ENCODE measurements at places on chromosomes 3 and 15.

- DNase-seq = no peak
Measured at GRCh38 chr3:142889212-142890014, 530 bp upstream of the PCOLCE2 start.

- DNase-seq = no peak
Measured at GRCh38 chr3:176293276-176293675, 904.0 kb downstream of the TBL1XR1 start.

DNA sequence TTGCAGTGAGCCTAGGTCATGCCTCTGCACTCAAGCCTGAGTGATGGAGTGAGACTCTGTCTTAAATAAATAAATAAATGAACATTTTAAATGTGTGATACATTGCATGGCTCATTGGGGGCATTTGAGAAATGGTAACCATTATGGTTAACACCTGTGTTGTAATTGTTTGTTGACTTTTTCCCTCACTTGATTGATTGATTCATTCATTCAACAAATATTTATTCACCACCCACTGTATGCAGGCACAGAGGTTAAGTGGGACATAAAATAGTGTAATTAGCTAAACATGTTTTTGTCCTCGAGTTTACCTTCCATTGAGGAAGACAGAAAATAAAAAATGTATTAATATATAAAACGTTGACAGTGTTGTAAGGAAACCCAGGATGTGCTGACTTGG is 127.1 kb upstream of the ANKRD28 start:
- DNase-seq = peak; percentile 12

DNA sequence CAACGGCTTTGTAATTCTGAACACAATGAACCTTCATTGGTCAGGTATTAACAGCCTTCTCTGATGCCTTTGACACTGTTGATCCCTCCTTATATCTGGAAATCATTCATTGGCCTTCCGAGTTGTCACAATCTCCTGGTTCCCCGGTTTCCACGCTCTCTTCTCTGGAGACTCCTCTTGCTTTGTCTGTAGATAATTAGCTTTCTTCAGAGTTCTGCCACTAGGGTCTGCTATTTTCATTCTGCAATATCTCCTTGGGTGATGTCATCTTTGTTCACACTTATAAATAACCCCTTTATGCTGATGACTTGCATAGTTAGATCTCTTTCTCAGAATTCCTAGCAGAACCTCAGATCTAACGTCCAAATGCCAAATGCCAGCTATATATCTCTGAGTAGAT is 583.8 kb upstream of the ZNF717 start:
- no peak for DNase-seq

GRCh38 chr3:165919284-165919683 is 82.1 kb upstream of the BCHE start:
- no peak for DNase-seq

- no peak for DNase-seq
Measured at GRCh38 chr15:81358248-81358647, 15.8 kb downstream of the TMC3 start.

GRCh38 chr3:48514431-48515227 is 10.7 kb upstream of the SHISA5 start:
- no peak for DNase-seq

DNA sequence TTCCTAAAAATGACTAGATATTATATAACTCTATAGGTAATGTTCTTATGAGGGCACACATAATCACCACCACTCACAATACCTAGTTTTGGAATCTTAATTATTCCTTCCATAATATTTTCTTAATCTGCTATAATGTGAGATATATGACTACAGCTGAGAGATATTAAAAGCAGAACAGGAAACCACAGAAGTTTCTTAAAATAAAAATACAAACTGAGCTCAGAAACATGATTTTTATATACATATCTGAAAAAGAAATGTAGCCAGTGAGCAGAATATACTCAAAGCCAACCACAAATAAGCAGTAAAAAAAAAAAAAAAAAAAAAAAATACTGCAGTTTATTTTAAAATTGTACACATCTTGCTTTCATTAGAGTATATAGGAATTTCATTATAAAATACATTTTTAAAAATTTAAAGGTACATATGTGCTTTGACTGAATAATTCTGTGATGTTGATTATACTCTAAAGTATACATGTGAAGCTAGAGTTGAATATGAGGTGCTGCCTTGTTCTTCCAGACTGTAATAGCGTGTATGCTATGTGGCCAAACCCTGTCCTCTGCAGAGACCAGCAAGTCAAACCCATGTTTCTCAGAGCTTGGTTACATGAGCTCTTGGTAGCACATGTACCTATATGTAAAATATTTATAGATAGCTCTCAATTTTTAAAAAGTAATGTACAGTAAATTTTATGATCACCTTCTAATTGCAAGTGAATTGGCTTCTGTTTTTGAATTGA is 175.0 kb downstream of the UBE2E2 start:
- DNase-seq = no peak

DNA sequence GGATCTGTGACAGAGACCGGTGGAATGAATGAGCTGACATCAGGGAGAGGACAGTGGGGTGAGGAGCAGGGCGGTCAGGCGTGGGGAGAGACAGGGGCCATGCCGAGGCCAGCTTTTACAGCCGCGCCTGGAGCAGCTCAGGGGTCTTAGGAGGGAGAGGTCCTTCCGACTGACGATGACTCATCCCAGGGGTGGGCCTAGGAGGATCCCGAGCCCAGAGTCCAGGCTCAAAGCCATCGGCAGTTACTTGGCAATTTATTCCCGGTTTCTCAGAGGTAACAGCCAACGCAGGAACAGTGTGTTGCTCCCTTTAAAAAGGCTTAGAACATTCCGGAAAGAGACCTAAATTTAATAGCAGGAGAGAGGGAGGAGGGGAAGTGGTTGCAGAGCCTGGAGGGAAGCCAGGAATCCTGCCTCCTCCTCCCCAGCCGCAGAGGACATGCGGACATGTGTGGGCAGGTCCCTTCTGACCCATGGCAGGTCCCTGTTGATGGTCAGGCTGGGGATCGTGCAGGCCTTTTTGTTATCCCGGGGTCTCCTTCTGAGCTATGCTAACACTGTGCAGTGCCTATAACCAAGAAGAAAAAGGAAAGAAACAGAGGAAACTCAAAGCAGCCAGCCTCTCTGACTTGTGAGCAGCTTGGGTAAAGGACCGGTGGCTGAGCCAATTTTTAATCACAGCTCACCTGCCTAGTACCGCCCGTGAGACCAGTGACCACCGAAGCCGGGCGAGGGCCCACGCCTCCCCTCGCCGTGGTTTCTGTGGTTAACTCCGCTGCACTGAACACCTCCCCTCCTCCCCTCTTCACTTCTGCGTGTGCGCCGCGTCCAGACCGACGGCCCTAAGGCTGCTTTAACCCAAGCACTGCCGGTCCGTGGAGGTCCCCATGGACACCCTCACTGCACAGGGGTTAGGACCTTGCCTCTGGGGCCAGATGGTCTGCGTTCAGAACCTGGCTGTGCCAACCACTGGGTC is 392.4 kb upstream of the PROK2 start:
- no peak for DNase-seq

- no peak for DNase-seq
Measured at GRCh38 chr15:64285871-64286270, 70.1 kb downstream of the CSNK1G1 start.

- DNase-seq = no peak
Measured at GRCh38 chr3:18252578-18252977, 172.6 kb downstream of the SATB1 start.

DNA sequence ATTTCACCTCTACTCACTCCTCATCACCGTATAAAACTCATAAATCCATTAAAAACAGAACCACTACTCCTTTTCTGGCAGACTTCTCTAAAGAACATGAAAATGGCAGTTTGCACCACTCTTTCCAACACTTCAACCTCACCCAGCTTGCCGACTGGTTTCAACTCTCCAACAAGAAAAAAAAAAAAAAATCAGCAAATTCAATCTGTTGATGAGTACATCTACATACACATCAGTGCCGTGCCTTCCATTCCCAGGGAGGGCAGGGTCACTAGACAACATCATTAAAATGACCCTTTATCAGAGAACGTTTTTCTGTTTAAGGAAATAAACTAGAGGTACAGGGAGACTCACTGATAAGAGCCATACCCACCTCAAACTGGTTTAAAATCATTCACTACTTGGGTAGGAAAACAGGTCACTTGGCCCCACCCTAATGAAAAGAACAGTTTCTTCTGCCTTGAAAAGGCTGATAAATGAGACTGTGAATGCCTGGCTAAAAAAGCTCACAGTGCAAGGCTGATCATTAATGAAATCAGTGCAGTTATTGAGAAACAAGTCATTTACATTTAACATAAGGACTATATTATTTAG is 6.0 kb downstream of the ANXA2 start:
- DNase-seq = no peak

DNA sequence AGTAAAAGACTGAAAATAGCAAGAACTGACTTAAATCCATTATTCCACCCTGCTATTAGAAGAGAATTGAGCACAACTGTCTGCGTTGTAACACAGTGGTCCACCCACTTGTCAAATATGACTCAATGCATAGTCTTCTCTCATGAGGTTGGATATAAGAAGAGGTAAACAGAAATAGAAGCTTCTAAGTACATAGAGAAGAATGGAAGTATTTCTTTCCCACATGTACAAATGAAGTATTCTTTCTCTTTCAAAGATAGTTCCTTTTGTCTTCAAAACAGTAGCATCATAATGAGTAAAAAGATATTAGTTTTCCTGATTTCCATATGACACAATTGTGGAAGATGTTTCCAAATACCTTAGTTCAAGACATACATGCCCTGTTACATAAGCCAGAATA is 348.6 kb upstream of the CCDC54 start:
- no peak for DNase-seq

DNA sequence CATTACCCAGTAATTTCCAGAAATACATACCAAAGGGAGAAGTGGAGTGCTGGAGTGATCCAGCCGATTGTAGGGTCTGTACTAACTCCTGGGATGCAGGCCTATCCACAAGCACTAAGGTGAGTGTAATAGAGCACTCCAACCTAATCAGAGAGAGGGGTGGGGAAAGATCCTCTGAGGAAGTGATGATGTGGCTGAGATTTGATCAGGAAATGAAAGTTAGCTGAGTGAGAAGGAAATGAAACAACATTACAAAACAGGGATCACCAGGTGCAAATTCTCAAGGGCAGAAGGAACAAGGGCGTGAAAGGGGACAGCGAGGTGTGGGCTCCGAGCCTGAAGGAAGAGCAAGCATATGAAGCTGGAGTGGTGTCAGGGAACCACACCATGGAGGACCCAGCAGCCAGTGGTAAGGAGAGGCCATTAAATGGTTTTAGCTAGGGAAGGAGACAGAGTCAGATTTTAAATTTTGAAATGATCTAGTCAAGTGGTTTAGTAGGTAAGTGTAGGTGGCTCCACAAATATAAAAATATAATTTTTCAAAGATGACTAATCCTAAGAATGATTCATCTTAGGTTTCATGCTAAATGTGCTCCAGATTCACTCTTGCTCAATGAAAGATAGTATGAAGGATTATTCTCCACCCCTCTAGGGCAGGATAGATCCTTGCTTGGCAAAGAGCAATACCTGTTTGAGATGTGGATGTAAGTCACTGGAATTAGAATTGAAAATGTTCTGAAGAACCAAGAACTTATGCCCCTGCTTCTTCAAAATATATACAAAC is 348.7 kb downstream of the TBL1XR1 start:
- no peak for DNase-seq

DNA sequence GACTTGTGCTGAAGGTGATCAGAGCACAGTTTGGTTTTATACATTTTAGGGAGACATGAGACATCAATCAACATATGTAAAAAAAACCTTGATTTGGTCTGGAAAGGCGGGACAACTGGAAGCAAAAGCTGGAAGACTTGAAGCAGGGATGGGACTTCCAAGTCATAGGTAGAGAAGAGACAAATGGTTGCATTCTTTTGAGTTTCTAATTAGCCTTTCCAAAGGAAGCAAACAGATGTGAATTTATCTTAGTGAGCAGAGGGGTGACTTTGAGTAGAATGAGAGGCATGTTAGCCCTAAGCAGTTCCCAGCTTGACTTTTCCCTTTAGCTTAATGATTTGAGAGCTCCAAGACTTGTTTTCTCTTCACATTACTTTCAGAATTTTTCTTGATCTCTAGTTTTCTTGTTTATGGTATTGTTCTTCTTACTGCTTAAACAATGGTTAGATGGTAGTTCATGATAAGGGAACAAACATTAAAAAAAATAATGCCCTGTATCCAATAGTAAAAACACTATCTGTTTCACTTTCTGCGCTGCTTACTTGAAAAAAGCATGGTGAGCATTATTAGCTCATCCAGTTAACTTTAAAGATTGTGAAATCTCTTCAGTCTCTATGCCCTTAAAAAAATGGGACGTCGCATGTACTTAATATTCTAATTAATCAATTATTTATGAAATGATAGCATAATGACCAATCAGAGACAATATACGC is 48.5 kb upstream of the BCHE start:
- no peak for DNase-seq

DNA sequence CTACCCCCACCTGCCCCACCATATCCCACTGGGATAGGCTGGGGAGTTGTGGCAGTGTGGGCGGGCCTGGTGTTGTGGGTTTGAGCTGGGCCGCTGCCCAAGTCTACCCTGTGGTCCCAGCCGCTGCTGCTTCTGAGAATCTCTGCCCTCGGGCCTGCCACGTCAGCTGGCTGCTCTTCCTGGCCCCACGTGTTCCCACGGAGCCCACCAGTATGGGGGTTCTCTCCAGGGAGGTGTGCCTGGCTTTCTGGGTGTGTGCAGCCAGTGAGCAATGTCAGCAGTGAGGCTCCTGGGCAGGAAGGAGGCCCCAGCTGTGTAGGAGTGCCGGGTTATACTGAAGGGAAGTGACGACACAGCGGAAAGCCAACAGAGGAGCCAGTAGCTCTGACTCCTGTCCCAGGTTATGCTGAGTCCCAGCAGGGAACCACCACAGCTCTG is 10.5 kb downstream of the GNAI2 start:
- no peak for DNase-seq

- no peak for DNase-seq
Measured at GRCh38 chr3:42216302-42216701, 49.7 kb downstream of the CCK start.

- DNase-seq = no peak
Measured at GRCh38 chr3:28856796-28857195, 424.1 kb upstream of the RBMS3 start.

DNA sequence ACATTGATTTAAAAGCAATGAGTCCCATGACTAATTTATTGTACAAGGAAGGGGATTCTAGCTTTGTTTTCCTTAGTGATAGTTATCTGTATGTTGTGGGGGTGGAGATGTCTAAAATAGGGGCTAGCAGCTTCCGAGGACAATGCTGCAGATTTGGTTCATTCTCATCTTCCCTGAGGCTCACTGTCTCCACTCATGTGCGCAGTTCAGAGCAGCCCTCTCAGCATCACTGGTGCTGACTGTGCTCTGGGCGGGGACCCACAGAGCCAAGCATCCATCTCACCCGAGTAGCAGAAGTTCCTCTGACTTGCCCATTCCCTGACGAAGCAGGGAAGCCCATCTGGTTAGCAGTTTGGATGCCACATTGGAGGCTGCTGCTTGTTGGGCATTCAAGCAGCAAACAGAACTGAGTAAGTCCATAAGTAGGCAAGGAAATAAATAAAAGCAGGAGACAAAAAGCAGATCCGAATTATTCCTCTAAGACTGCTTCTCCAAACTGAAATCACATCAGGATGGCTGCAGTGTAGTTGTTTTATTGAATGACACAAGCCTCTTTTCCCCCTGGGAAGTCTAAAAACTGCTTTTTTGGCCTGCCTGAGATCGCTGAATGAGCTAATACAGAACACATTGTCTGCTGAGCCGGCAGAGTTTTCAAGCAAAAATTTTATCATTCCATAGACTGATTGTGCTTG is 27.5 kb downstream of the RARB start:
- DNase-seq = no peak

- DNase-seq = no peak
Measured at GRCh38 chr3:187996609-187997008, 157.3 kb upstream of the LPP start.

All from NCI-H345 (cell line).